Fibroblast of the aortic adventitia (primary cell): ENCODE measurements at places on chromosomes 16 and 17.

GRCh38 chr17:45334701-45335677 is 18.2 kb upstream of the MAP3K14 start:
- DNase-seq: no peak

GRCh38 chr16:3518292-3518985 is 17.6 kb downstream of the CLUAP1 start:
- DNase-seq: no peak

GRCh38 chr16:19127205-19127604 is 13.4 kb downstream of the ITPRIPL2 start:
- DNase-seq: no peak

DNA sequence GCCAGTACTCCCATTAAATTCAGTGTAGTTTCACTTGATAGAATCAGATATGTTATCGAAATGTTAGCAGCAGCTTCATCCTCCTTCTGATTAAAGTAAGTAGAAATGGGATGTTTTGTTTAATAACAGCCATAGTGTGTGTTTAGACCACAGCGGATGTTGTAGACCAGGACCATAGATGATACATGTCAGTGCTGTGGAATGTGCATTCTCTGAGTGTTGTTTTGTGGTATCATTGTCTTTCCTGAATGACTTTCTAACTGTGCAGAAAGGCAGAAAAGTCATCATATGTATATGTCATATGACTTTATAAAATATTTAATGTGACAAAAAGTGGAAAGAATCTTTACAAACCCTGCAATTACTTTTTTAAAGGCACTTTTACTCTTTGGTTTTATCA is 55.6 kb downstream of the CYLD start:
- no peak for DNase-seq

DNA sequence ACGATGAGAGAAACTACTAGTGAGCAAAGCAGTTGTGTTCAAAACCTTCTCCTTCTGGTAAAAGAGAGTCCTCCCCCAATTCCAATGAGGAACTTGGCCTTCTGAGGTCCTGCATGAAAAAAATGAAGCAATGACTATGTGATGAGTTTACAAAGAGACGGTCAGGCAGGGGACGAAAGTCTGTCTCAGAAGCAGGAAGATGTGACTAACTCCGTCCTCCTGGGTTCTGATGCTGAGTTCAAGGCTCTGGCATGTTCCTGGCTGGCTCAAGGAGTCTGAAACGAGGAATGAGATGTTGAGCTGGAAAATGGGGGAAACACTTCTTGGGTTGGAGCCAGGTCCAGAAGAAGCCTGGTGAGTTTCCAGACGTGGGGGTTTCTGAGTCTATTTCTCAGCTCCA is 129.6 kb downstream of the CPPED1 start:
- DNase-seq: peak; percentile 8

DNA sequence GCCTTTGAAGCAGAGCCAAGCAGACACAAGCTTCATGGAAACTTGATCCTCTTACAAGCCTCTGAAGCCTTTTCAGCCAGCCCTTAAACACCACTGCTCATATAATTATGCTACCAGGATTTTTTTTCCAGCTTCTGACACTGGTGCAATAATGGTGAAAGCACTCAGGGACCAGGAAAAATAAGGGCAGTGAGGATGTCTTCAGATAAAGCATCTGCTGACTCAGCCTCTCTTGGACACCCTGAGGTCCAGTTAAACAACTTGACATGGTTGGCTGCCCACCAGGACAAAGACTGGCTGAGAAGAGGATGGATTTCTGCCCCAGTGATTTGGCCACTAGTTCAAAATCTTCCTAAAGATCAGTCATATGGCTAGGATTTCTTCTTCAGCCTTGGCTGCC is 124.2 kb upstream of the N4BP1 start:
- no peak for DNase-seq

DNA sequence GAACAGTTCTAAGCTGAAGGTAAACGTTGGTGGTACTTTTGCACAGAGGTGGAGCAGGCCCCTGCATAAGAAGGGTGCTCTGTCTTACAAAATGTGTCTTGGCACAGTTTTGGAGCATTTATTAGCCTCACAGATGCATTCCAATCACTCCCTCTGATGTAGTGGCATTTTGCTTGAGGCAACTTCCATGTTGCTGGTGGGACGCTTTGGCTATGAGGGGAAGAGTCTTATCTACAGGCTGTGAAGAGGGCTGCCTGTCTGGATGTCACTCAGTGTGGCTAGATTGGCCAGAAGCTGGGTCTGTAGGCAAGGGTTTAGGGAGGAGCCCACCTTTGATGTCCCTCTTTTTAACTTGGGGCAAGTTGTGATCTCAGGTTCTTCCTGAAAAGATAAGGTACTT is 2.6 kb upstream of the RARA start:
- DNase-seq: no peak

GRCh38 chr16:1690810-1691209 is 12.7 kb downstream of the JPT2 start:
- no peak for DNase-seq

- peak; percentile 27 for DNase-seq
Observed at GRCh38 chr17:37570527-37571093, 38.6 kb downstream of the SYNRG start.

DNA sequence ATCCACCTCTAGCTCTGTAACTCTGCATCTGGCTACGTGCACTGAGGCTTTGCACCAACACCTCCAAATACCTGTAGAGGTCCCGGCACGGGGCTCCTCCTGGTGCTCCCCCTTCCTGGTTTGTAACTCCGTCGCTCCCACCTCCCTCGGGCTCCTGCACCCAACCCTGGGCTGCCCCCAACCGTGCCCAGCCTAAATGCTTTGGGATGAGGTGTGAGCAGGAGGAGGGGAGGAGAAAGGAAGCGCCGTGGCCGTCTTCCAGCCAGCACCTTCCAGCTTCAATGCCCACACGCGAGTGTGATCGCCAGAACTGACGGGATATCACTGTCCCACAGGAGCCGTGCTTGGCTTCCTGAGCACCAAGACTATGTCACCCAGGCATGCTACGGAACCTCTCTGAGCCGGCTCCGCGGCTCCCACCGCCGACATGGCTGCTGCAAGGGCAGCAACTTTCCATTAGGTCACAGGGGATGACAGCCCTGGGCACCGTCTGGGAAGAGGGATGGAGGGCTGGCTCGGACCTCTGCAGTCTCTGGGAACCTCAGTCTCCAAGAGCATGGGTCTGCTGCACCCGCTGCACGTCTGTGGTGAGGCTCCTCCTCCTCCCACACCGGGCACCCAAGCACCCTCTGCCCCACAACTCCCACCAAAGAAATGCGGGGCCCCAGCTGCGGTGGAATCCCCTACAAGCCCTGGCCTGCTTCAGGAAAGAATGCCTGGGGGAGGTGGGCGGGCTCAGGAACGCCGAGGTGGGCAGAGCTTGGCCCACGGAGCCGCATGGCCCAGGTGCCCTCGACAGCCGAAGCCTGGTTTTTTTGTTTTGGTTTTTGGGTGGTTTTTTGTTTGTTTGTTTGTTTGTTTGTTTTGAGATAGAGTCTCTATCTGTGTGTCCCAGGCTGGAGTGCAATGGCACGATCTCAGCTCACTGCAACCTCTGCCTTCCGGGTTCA is 6.4 kb upstream of the SLC38A10 start:
- DNase-seq: no peak

DNA sequence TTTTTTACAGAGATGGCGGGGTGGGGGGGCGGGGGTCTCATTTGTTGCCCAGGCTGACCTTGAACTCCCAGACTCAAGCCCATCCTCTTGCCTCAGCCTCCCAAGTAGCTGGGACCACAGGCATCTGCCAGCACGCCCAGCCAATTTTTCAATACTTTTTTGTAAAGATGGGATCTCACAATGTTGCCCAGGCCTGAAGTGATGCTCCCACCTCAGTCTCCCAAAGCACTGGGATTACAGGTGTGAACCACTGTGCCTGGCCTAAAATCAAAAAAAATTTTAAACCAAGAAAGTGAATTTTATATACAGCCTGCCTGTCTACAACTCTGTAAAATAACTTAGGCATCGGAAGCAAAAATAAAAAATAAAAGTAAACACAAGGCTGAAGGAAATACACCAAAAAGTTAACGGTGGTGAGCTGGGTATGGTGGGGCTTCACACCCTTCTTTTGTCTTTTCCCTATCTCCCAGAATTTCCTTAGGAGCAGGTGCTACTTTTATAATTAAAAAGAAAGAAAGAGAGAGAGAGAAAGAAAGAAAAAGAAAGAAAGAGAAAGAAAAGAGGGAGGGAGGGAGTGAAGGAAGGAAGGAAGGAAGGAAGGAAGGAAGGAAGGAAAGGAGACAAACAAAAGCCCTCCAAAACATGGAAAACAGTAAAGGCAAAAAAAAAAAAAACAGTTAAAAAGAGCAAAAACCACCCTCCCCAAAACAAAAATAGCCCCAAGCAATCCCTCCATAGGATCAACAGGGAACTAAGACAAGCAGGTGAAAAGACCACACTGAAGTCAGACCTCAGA is 51.4 kb downstream of the TBC1D16 start:
- DNase-seq: no peak

DNA sequence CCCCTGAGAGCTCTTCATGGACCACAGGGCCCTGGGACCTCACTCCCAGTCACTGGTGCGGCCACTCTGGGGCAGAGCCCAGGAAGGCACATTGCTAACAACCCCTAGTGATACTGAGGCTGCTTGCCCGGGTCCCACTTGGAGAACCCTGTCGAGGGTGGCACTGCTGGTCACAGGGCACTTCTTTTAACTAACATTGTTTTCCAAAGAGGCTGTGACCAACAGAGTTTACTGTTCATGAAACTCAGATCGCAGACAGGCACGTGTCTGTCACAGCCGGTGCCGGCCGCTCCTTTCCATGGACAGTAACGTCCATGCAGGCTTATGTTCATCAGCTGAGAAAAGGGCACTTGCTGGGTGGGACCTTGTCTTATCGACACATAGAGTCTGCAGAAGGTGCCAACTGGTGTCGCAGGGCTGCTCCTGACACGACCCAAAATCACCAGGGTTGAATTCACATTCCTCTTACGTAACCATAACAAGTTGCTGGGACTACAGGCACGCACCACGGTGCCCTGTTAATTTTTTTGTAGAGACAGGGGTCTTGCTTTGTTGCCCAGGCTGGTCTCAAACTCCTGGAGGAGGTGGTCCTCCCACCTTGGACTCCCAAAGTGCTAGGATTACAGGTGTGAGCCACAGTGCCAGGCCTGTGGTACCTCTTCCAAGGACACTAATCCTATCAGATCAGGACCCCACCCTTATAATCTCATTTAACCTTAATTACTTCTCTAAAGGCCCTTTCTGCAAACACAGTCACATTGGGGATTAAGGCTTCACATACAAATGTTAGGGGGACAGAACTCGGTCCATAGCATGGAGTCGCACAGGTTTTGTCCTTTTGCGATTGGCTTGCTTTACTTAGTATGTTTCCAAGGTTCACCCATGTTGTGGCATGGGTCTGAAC is 1.2 kb upstream of the ZC3H18 start:
- DNase-seq: no peak

GRCh38 chr16:69754143-69754468 is 620 bp downstream of the NOB1 start:
- DNase-seq: no peak

- no peak for DNase-seq
Observed at GRCh38 chr16:88327561-88328312, 55.0 kb upstream of the ZNF469 start.

GRCh38 chr16:69118468-69118867 is 13.0 kb downstream of the HAS3 start:
- DNase-seq: no peak

- no peak for DNase-seq
Observed at GRCh38 chr17:13425390-13425789, 176.3 kb downstream of the HS3ST3A1 start.

GRCh38 chr17:49358641-49359247 is 3.3 kb downstream of the ZNF652 start:
- DNase-seq: peak; percentile 37

DNA sequence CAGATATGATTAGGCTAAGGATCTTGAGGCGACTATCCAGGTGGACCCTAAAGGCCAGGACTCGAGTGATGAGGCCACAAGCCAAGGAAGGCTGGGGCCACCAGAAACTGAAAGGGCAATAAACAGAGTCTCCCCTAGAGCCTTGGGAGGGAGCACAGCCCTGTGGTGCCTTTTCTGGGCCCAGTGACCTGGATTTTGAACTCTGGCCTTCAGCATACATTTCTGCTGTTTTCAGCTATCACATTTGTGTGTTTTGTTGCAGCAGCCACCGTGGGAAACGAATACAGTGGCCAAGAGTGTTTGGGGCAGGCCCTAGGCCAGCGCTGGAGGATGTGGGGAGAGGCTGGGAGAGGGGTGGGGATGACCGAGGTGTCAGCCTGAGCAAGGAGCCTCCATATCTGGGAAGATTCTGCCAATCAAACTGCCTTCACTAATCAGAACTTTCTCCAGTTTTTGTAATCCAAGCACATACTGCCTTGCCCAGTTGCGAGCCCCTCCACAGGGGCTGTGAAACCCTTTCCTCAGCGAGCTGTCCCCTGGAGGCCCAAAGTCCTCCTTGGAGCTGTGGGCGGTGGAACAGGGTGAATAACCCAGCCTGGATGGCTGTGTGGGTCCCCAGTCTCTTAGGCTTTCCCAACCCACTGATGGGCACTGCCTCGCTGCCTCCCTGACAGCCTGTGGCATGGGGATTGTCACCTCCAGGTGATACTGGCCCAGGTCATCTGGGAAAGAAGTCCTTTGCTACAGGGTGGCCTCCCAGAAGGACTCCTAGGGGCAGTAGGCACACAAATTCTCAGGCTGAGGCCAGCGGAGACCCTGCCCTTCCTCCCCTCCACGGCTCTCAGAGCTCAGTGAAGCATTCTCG is 16.8 kb downstream of the B9D1 start:
- no peak for DNase-seq

DNA sequence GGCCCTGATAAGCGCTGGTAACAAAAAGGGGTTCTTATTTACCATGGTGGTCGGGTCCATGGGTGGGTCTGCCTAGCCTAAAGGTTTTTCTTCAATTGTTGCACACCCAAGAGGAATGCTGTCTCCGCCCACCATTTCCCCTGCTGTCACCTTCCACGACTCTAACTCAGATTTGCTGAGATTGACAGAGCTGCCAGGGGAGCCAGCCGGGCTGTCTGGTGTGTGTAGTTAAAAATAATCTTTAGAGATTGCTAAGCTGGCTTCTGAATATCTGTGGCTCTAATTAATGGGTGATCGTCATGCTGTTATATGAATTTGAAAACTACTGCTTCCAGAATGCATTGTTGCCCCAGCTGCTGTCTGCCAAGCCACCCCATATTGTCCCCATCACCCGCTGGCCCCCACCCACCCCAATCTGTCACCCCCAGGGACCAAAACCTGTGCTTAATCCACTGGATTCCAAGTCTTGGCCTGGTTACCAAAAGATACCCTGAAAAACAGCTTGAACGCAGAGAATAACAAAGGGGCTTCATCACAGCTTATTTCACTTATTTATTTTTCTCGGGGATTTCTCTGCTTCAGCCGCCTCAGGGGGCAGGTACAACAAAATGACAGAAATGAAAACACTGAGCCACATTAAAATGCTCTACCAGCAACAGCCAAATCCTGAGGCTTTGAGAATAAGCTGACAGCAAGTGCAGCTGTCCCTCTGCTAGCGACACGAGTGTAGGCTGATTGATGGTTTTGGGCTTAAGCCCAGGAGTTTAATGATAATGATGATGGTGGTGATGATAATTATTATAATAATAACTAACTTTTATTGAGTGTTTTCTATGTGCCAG is 46.1 kb upstream of the NLK start:
- DNase-seq: no peak
